ENCODE measurements at places on chromosomes 4 and X. TPM values are rescaled to one million over a fixed set of nuclear protein-coding genes. Genes with fewer than 3 reads are reported as not detected.

- DNase-seq, result no peak
Observed at GRCh38 chr4:188370777-188371176, 231.5 kb downstream of the TRIML1 start.

DNA sequence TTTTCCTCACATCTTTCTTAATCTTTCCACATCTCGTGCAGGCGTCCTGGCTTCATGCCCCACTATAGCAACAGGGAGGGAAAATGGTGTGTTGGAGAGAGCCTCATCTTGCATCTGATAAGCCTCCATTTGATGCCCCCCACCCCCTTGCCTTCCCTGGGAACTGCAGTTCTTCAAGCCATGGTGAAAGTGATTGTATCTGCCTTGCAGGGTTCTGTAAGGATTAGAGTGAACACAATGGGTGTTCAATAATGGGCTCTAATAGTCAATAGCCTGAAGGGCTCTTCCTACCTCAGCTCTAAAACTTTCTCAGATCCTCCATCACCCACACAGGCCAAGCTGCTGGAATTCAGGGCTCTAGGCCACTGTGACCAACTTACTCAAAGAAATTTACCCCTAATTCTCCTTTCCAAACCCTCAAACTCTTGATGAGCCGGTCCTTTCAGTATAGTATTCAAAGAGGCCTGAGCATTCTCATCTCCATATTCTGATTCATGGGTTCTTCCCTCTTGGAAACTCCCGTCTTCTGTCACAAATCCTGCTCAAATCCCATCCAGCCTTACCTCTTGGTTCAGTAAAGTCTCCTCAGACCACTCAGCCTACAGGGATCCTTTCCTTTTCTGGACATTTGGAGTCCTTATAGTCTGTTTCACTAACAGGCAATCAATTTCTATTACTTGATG is 128.3 kb upstream of the TRIM2 start:
- DNase-seq, result no peak

DNA sequence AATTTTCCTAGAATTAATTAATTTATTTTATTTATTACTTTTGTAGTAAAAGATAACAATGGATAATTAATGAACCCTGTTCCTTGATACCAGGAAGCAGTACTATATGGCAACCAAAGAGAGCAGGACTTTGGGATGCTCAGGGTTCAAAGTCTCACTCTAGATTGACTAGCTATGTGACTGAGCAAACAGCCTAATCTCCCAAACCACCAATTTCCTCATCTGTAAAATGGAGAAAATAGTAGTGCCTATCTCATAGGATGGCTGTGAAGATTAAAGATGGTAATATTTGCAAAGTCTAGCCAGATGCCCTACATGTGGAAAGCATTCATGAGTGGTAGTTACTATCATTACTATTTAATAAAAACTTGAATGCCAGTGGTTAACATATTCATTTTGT is 97.6 kb downstream of the PRDM5 start:
- DNase-seq, result peak; percentile 38

GRCh38 chr4:4416981-4417380 is 30.1 kb downstream of the NSG1 start:
- no peak for DNase-seq

DNA sequence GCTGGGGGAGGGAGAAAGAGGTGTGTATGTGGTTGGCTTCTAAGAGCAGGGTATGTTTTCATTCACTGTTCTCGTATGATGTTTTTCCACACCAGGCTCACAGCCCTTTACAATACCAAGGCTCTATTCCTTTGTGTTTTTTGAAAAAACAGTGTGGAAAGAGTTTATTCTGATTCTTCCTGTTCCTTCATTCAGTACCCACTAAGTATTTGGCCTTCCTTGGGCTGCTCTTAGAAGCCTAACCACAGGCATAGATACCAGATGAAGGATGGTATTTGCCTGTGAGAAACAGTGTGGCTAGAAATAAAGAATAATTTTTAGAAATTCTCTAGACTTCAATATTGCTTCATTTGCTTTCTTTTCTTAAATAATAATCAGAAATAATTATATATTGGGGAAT is 518.0 kb upstream of the DIPK2B start:
- DNase-seq, result no peak

GRCh38 chr4:116478343-116478742 is 607.0 kb downstream of the TRAM1L1 start:
- no peak for DNase-seq

DNA sequence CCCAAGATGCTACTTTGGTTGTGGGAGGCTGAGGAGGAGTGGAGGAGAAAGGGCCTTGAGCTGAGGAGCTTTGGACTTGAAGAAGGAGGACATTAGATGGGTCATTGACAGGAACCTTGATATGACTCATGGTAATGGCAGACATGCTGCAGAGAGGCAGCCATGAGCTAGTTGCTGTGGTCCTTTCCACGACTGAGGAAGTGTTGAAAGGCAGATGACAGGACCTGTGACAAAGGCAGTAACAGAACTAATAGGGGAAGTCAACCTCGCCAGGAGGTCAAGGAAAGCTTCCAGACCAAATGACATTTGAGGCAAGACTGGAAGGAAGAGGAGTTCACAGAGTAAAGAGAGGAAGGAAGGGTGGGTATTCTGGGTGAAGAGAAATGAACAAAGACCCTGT is 7.6 kb upstream of the XPNPEP2 start:
- DNase-seq, result no peak

DNA sequence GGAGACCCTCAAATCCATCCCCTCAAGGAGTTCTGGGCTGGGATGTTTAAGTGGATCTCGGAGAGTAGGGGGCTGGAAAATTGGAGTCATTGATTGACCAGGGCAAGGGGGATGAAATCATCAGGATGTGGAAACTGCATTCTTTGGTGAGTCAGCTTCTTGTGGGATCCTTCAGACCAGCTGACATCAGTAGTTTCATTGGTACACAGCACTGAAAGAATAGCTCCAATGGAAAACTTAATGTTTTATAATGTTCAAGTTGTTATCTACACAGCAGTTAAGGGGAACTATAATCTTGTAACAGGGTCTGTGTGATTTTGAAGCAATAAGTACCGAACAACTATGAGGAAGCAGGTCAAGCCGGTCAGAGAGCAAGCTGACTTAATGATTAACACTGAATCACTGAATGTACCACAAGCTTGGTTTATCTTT is 506.1 kb downstream of the RPA4 start:
- no peak for DNase-seq

DNA sequence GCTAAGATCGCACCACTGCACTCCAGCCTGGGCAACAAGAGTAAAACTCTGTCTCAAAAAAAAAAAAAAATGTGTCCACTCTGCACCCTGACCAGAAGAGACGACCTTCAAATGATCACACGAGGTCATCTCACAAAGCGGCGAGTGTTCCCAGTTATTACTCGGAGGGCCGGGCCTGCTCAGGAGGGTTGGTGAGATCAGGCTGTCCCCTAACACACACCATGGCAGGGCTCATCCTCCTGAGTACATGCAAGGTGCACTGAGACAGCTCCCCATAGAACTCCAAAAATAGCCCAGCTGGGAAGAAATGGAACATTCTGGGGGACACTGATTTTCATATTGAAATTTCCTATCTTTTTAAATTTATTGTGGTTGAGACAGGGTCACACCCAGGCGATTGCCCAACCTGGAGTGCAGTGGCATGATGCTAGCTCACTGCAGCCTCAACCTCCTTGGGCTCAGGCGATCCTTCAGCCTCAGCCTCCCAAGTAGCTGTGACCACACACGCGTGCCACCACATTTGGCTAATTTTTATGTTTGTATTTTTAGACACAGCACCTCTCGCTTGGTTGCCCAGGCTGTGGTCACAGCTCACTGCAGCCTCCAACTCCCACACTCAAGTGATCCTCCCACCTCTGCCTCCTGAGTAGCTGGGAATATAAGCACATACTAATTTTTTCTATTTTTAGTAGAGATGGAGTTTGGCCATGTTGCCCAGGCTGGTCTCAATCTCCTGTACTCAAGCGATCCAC is 51.5 kb downstream of the DHRSX start:
- no peak for DNase-seq

DNA sequence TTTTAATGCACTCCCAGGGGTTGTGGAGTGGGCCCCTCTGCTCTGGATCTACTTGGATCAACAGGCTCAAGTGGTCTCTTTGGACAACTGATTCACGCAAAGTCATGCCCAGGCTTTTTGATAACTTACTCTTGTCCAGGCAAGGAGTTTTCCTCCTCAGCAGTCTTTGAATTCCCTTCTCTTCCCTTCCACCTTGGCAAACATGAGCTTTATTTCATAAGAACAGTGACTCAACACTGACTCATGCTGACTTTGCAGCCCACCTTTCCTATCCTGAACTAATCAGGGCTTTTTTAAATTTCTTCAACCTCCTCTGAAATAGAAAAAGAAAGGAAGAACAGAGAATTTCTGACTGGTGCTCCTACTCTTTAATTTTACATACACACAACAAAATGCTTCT is 132.1 kb upstream of the LDB2 start:
- DNase-seq, result no peak

- no peak for DNase-seq
Observed at GRCh38 chrX:131942034-131942433, 81.1 kb upstream of the STK26 start.

DNA sequence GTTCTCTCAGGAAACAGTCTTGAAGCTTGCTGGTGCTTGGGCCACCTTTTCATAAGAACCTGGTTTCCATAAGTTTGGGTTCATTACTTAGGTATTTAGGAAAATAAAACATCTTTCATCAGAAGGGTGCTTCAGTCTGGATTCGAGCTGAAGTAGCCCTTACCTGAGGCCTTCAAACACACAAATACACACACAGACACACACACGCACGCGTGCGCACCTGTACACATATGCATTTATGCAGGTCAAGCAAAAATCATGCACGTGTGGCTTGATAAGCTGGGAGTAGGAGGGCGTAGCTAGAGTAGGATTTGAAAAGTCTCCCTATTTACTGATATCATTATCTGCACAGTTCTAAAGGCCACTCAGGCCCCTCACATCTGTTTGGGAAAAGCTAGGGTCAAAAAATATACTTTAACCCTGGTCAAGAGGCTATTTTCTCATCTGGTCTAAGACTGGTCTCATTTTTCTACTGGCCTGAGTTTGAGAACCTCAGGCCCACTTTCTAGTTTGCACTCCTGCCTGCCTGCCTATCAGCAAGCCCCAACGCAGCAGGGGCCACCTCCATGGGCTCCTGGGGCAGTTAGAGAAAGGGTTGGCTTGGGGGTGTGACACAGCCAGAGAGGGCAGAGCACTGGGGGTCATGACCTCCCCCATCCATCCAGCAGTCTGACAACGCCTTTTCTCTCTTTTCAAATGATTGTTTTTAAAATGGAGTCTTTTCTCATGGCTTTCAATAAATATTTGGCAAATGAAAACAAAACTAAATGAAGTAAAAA is 64.3 kb downstream of the RASL11B start:
- DNase-seq, result no peak

DNA sequence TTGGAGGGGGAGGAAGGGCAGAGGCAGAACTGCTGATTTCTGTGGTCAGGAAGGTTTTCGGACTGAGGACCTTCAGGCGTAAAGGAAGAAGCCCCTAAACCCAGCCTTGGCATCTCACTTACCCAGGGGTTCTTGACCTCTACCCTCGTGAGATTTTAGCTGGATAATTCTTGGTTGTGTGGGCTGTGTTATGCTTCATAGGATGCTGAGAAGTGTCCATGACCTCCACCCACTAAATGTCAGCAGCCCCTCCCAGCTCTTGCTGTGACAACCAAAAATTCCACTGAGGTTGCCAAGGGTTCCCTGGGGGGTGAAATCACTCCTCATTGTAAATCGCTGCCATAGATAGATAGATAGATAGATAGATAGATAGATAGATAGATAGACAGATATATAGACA is 5.8 kb upstream of the CRLF2 start:
- DNase-seq, result no peak

DNA sequence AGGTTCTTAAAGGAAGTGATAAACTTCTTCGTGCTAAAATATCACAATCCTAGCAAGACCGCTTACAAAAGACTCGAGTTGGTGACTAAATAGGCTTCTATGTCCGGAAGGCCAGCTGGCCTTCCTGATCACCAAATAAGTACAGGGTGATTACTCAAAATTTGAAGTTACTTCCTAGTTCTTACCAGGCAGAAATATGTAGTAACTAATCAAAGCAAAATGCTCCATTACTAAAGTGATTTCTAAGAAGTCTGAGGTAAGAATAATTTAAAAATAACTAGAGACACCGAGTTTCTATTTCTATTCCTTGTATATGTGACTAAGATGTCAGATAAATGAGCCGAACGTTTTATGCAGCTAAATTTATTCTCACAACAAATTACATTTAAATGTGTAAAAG is 62.2 kb downstream of the NSUN7 start:
- no peak for DNase-seq

DNA sequence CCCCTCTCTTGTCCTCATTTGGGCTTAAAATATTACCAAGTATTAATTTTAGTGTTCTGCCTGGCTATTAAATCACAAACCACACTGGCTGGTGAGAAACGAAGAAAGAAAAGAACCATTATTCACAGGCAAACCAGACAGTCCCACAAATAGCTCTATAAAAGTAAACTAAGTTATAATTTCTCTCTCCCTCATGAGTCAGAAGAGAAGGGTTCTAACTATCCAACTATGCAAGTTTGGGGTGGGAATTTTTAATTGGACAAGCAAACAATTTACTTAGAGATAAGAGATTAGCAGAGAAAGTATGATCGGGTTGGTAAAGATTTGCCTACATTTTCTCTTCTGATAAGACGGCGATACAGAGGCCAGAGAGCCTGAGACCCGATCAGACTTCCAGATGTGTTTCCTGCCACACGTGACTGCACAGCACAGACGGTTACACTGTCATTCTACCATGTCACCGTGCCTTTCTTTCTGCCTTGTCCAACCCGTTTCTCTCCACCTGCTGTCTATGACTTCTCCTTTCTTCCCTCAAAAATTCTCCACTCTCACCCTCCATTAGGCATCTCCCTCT is 52.3 kb downstream of the MEPE start:
- no peak for DNase-seq

GRCh38 chrX:40734971-40735324 is 394 bp downstream of the MED14 start:
- DNase-seq, result peak; percentile 35

DNA sequence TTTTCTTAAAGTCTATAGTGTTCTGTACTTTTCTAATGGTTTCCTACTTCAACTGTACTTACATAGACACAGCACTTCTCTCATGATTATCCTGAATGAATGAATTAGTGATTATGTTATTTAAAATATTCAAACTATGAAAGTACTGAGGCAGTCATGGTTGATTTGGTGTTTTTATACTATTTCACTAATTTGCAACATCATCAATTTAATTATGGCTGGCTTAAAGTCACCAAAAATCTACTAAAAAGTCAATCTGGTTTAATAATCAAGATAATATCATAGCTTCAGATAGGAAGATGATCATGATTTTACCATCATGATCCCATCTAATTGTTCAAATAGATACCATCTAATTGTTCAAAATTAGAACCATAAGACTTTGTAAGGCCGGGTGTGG is 16.8 kb upstream of the TMEM131L start:
- DNase-seq, result no peak

GRCh38 chr4:94352996-94353395 is 10.4 kb upstream of the HPGDS start:
- no peak for DNase-seq

- DNase-seq, result no peak
Observed at GRCh38 chrX:18888281-18888680, 95.6 kb downstream of the PHKA2 start.

Gene SLC4A4
- total RNA-seq, result 99.0 TPM

Gene DUSP21
- not detected for total RNA-seq

Gene ASMT
- total RNA-seq, result 0.27 TPM

Gene BRS3
- total RNA-seq, result not detected

Gene FAM9B
- total RNA-seq, result not detected

Gene GALNTL6
- total RNA-seq, result 0.20 TPM

Gene ARX
- total RNA-seq, result 0.84 TPM

All from colonic mucosa (tissue), 4 donors.